ENCODE measurements at places on chromosomes 12 and 14.
A peak's percentile ranks its signal among the peaks of the same experiment; 100 is the strongest.

DNA sequence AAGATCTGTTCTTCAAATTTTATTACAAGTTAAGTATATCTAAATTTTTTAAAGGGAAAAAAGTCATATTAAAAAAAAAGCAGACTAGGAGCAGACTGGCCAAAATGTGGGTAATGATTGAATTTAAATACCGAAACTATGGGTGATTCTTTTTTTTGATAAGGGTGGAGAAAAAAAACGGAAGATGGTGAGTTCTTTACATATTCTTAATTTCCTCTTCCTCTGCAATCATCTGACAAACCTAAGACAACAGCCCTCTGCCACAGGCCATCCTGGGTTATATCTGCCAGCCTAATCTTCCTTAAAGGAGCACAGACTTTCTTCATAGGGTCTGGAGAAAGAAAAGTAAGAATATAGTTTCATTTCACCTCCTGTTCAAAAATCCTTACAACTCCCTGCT is 108.0 kb downstream of the PPP2R5E start:
- no peak for DNase-seq

GRCh38 chr14:98999901-99000300 is 272.1 kb downstream of the BCL11B start:
- DNase-seq: no peak

GRCh38 chr12:127685931-127686330 is 581.0 kb upstream of the TMEM132C start:
- no peak for DNase-seq

GRCh38 chr12:131827961-131828534 is at the start of gene MMP17:
Gene MMP17, plus strand, starts transcription at chr12:131828393. Its CDS starts 102 bp downstream, at chr12:131828495.
- DNase-seq: peak; percentile 65

- no peak for DNase-seq
These were observed 16.9 kb downstream of the LTBP2 start for GRCh38 chr14:74595006-74595735.

- DNase-seq: no peak
These were observed 74.8 kb downstream of the KIF21A start for GRCh38 chr12:39368096-39368495.

DNA sequence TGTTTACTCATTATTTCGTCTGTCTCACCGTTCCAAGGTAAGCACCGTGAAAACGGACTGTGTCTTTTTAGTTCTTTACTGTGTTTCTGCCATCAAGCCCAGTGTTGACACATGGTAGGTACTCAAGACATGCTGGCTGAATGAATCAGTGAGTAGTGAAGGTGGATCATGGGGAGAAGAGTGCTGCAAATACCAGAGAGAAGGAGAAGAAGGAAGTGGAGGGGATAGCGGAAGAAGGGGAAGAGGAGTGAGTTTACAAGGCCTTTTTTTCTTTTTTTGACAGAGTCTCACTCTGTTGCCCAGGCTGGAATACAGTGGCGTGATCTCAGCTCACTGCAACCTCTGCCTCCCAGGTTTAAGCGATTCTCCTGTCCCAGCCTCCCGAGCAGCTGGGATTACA is 54.6 kb downstream of the ETV6 start:
- DNase-seq: no peak

- DNase-seq: no peak
These were observed 111.9 kb upstream of the CCDC175 start for GRCh38 chr14:59688224-59689170.

- DNase-seq: no peak
These were observed 2.1 kb upstream of the PTPN6 start for GRCh38 chr12:6948873-6949594.

DNA sequence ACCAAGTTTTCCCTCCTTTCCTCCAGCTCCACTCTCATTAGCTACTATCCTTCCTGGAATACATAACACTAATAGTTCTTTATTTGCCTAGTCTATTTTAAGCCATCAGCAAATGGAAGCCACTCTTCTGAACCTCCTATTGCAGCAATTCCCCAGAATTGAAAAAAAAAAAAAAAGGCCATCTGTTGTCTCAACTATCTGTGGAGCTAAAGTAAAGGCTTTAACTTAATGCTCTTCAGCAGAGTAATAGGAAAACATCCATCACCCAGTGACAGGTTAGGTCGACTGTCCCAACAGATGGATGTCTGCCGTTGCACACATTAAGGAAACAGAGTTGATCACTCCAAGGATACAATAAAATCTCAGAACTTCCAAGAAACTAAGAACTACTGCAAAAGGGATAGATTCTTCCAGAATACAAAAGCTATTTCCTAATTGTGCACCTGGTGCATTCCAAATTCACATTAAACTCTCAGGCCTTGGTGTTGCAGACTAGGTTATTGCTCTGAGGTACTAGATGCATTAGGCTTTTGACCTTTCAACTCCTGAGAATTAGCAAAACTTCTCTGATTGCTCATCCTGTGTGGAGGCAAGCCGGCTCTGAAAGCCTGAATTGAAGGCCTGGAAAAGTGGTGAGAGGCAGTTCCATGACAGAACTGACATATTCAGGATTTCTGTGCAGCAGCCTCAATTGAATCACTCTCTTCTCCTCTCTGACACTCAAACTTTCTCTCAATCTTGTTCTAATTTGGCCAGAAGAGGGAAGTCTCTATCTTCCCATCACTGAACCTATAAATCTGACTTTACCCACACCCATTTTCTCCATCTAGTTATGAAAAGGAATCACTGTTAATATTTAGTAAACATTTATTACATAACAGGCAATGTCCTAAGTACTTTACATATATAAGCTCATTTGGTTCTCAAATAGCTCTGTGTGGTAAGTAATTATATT is 238.4 kb upstream of the HMGA2 start:
- DNase-seq: no peak

DNA sequence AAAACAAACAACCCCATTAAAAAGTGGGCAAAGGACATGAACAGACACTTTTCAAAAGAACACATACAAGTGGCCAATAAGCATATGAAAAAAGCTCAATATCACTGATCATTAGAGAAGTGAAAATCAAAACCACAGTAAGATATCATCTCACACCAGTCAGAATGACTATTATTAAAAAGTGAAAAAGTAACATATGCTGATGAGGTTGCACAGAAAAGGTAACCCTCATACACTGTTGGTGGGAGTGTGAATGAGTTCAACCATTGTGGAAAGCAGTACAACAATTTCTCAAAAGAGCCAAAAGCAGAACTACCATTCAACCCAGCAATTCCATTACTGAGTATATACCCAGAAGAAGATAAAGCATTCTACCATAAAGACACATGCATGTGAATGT is 18.2 kb downstream of the PDE6H start:
- no peak for DNase-seq

Data from dorsolateral prefrontal cortex (tissue), 122 donors.